ENCODE measurements at places on chromosomes 2 and 18.

DNA sequence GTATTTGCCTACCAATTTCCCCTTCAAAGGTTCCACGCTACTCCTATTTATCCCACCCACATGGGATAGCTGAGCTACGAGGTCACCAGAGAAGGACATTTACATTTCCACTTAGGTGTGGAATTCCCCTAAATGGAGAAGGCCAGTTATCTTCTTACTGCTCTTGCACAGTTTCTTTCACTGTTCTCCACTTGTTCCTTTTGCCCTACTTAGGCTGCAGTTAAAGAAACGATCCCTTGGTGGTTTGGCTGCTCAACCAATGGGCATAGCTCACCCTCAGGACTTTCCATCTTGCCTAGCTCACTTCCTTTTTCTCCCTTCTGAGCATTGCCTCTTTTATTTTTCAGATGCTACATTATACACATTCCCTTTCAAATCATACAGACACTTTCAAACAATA lies 11.2 kb upstream of the NABP1 start:
- no peak for DNase-seq

DNA sequence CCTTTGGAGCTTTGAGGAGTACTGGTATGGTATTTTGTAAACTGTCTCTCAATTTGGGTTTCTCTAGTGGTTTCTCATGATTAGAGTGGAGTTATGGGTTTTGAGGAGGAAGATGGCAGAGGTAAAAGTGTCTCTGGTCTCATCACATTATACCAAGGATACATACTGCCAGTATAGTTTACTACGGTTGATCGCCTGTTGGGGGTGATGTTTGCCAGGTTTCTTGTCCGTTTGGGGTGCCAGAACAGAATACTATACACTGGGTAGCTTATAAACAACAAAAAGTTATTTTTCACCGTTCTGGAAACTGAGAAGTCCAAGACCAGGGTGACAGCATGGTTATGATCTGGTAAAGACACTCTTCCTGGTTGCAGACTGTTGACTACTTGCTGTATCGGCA lies 293.7 kb downstream of the NYAP2 start:
- no peak for DNase-seq

- DNase-seq: no peak
Measured at GRCh38 chr2:120525056-120526046, 179.4 kb downstream of the INHBB start.

DNA sequence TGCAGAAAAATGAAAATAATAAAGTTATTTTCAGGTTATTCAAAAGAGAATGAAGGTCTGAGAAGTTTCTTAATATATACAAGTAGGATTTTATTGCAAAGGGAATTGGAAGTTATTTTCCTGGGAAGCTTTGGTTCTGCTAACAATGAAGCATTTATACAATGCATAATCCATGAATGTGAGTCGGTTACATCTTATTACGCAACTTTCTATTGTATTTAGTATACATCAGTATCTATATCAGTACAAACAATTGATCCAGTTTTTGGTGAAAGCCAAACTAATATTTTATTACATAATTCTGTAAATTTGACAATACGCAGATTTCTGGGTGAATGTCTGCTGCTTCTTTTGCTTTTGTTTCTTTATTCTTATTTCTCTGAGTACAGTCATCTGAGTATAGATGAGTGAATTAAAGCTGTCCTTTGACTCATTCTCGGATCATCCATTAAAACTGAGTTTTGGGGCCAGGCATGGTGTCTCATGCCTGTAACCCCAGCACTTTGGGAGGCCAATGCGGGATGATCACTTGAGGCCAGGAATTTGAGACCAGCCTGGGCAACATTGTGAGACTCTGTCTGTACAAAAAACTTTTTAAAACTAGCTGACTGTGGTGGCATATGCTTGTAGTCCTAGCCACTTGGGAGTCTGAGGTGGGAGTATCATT lies 108.5 kb downstream of the SOCS6 start:
- DNase-seq: no peak

DNA sequence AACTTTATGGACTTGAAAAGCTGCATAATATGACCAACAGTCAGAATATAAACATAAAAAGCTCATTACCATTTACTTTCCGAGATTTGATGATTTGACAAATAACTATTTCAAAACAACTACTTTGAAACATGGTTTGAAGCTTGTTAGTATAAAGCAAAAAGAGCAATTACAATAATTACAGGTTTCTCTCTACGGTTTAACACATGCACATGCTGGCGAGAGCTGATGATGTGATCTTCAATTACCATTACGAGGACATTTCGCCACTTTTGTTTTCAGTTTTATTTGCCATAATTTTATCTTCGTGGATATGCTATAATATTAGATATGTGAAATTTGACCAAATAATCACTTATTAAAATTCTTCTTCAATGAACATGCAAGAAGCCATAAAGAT lies 270.1 kb downstream of the TCF4 start:
- DNase-seq: no peak

- DNase-seq: no peak
Measured at GRCh38 chr2:84938194-84938879, 32.6 kb upstream of the KCMF1 start.

GRCh38 chr2:29024882-29025430 lies 43.9 kb downstream of the TOGARAM2 start:
- no peak for DNase-seq

GRCh38 chr2:96913398-96914202 lies 43.7 kb upstream of the SEMA4C start:
- DNase-seq: no peak

- DNase-seq: no peak
Measured at GRCh38 chr2:73021371-73022010, 50.0 kb downstream of the SFXN5 start.

DNA sequence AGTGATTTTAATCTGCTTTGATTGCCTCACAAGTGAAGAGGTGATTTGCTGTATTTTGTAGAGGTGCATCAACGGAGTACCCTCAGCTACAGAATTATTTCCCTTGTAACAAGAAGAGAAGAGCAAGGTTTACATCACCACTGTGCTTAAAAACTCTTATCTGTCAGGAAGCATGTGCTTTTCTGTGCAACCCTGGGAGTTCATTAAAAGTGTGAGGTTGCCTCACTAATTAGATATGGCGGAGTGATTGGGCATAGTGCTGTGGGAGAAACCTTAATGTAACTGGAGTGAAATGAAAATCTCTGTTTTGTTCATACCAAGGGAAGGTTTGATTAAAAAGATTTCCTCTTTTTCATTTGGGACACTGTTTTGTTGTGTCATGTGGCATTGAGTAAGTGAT lies 544.7 kb downstream of the PARD3B start:
- DNase-seq: no peak

- DNase-seq: peak; percentile 93
Measured at GRCh38 chr2:105455488-105456003, 56.7 kb upstream of the FHL2 start.

DNA sequence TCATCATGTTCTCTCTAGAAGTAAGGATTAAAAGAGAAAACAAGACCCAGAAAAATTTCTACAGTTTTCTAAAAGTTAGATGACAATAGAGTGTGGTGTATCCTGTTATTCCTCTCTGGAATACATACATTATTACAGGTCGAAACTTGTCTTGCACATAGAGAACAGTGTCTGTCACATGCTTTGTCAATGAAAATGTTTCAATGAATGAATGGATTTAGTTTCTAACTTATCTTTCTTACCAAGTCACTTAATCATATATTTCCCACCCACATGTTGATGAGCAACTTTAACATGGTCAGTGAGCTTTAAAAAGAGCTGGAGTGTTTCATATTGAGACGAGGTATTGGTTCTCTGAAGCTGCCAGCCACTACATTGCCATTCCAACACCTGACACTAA lies 4.3 kb downstream of the DSG4 start:
- no peak for DNase-seq

GRCh38 chr2:190105554-190105953 lies 43.0 kb upstream of the MSTN start:
- no peak for DNase-seq

GRCh38 chr2:38653715-38654527 lies 12.0 kb upstream of the GALM start:
- no peak for DNase-seq

DNA sequence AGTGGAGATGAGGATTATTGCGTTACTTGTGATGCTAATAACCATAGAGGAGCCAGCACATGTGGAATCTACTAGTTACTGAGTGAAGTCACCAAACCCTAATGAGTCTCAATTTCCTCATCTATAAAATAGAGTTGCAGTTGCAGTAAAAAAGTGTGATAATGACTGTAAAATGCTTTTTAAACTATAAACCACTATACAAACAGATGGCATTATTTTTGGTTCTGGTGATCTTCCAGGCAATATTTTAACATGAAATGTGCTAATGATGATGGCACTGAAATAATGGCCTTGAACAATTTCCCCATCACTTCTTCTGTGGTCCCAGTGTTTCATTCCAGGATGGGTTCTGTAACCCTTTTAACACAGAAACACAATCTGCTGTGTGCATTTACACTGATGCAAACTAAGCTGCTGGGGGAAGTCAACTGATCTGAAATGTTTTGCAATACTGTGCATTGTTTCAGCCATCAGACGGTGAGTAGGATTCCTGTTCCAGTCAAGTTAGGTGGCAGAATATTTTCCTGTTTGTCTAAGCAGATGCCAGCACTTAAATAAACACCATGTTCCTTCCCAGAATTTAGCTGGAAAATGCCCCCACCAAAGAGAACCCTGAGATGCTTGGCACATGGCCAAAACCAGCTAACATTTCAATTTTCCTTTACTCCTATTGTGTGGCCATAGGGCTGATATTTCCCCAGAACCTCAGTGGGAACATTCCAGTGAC lies 52.6 kb downstream of the TACR1 start:
- peak; percentile 37 for DNase-seq

- no peak for DNase-seq
Measured at GRCh38 chr2:29053670-29054400, 20.5 kb downstream of the PCARE start.

DNA sequence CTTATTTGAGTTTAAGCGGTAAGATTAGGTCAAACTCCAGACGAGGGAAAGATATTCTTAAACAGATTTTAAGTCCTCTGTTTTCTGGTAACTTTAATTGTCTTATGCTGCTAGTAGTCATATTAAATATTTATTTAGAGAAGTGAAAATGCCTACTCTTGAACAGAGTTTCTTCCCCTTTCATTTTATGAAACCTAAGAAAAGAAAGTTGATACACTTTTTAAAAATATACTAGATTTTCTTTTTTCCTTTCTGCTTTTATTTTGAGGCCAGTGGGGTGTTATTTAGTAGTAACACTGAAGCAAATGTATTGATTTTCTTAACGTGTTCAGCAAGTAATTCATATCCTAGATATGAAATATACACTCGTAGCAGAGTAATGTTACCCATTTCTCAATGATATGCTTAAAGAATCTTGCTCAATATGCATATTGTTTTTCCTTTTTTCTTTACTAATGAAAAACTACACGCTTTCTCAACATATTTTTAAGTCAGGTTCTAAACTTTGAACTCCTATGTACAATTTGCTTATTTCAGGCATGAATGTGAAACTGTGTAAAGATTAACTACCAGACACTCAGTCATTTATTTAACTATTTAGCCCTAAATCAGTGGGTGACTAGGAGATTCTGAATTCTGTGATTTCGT lies 691 bp downstream of the KYNU start:
- no peak for DNase-seq

- DNase-seq: no peak
Measured at GRCh38 chr2:443216-443615, 155.3 kb upstream of the ALKAL2 start.

GRCh38 chr2:178244777-178245176 lies 50.5 kb downstream of the OSBPL6 start:
- DNase-seq: no peak

- no peak for DNase-seq
Measured at GRCh38 chr2:47165001-47165555, 10.0 kb upstream of the STPG4 start.

- DNase-seq: no peak
Measured at GRCh38 chr2:118014492-118014824, 588 bp upstream of the CCDC93 start.
